ENCODE measurements at places on chromosomes 1 and 21.

DNA sequence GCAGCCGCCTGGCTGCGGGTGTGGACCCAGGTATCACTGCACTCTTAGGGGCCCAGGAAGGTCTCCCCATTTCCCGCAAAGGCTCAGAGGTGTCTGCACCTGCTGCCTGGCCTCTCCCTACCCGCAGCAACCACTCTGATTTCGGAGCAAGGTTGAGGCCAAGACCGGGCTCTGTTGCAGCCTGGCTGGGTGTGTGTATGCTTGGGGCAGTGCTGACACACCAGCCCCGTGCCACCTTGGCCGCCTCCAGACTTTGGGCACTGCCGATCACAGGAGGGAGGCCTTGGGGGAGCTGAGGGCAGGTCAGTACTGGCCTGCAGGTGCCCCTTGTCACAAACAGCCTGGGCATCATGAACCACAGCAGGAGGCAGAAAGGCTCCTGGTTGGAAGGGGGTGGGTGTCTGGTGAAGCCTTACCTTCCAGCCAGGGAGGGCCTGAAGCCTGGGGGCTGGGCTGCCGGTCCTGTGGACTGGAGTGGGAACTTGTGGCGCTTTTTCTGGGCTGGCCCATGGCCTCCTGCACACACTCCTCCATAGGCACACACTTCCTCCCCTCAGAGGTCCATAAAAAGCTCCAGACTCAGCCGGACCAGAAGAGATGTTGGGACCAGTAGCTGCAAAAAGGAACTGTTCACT lies 519.5 kb downstream of the RWDD3 start:
- DNase-seq = no peak

DNA sequence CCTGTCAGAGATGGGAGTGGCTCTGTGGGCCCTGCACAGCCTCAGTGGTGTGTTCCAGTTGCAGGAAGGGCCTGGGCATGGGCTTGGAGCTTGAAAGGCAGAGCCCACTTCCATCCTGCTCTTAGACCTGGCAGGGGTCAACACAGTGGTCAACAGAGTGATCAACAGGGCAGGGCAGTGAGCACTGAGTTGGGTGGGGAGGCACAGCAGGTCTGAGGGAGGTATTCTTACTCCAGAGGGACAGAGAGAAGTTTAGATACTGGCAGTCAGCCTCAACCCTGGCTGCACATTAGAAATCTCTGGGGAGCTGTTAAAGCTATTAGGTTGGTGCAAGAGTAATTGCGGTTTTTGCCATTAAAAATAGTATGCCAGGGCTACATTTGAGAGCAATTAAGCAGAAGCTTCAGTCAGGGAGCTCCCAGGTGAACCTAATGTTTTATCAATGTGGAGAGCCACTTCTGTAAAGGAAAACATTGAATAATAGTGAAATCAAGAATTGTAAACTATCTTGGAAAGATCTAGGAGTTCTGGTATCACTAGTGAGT lies 37.7 kb downstream of the SH3BGR start:
- DNase-seq = no peak

GRCh38 chr1:32220746-32221580 lies 1.2 kb downstream of the TMEM234 start:
- no peak for DNase-seq

- peak; percentile 61 for DNase-seq
Measured at GRCh38 chr1:183989078-183989577, 48.4 kb downstream of the COLGALT2 start.

- DNase-seq = no peak
Measured at GRCh38 chr1:229553621-229554130, 4.8 kb downstream of the ABCB10 start.

GRCh38 chr1:226708342-226708780 lies 30.7 kb downstream of the ITPKB start:
- DNase-seq = peak; percentile 51

DNA sequence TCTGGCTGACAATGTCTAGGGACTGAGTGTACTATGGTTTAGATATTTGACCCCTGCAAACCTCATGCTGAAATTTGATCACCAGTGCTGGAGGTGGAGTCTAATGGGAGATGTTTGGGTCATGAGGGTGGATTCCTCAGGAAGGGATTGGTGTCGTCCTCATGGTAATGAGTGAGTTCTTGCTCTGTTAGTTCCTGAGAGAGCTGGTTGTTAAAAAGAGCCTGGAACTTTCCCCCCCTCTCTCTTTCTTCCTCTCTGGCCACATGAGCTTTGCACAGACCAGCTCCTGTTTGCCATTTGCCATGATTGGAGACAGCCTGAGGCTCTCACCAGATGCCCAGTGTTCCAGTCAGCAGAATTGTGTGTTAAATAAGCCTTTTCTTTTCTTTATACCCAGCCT lies 36.6 kb upstream of the CNIH3 start:
- peak; percentile 17 for DNase-seq

- DNase-seq = peak; percentile 41
Measured at GRCh38 chr1:8560611-8561544, 243.0 kb downstream of the SLC45A1 start.

DNA sequence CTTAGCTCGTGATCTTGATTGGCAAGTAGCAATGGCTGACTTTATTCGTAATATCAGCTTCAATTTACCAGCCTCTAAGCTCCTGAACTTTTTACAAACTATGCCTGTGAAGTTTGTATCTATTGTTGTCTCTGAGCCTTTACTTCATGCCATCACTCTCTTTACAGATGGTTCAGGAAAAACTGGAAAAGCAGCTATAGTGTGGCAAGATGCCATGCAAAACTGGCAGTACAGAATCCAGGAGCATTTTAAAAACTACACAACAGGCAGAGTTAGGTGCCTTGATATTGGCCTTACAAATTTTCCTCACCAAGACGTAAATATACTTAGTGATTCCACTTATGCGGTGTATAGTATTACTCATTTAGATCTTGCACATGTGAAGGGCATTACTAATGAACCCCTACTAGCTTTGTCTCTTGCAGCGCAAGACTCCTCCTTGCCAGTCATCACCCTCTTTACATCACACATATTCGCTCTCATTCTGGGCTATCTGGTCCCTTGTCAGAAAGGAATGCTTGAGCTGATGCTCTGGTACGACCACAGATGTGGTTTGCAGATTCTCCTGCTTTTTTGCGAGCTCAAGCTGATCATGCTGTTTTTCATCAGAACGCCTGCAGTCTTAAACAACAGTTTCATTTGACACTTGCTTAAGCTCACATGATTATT lies 36.3 kb downstream of the CLCA1 start:
- DNase-seq = no peak

GRCh38 chr1:161678500-161678899 lies 15.6 kb downstream of the FCGR2B start:
- no peak for DNase-seq

GRCh38 chr1:18836654-18837053 lies 22.8 kb downstream of the TAS1R2 start:
- DNase-seq = no peak
